ENCODE measurements at places on chromosomes 6 and 20.

GRCh38 chr6:134080171-134080795, 27.9 kb upstream of the SLC2A12 start:
- no peak for DNase-seq

- DNase-seq = peak; percentile 95
Observed at GRCh38 chr20:38446441-38447209, 11.5 kb upstream of the SNHG17 start.

GRCh38 chr6:11931296-11932035, 80.6 kb upstream of the HIVEP1 start:
- no peak for DNase-seq

GRCh38 chr6:155880900-155881299, 425.3 kb upstream of the NOX3 start:
- peak; percentile 45 for DNase-seq
